Right atrium auricular region (tissue), 2 donors: ENCODE measurements at places on chromosomes 12 and 14.

- no peaks in the 10 kb centered on the region for H3K36me3 ChIP-seq
- H3K4me3 ChIP-seq = peak overlapping the region; percentile 93
- peak overlapping the region; percentile 99 for H3K27ac ChIP-seq
- no peaks in the 10 kb centered on the region for H3K4me1 ChIP-seq
Measured at GRCh38 chr14:60249321-60250256, 568 bp downstream of the PPM1A start.

DNA sequence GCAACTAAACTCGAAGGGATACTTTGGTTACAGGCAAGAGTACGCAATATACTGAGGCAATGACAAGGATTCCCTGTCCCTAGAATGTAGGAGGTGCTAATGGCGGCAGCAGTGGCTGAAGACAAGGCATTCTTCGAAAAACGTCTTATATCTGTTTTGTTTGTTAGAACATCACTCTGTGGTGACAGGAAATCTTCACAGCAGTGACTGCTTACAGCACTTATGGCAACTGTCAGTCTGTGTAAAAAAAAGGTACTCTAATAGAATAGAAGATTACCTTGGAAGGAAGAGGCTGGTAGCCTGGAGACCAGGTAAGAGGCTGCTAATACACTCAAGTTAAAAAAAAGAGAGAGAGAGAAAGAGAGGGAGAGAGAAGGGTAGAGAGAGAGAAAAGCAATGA lies 131.7 kb downstream of the ST8SIA1 start:
- H3K4me3 ChIP-seq = no peak overlapping the region
- H3K27me3 ChIP-seq = no peaks in the 10 kb centered on the region
- H3K27ac ChIP-seq = no peak overlapping the region

DNA sequence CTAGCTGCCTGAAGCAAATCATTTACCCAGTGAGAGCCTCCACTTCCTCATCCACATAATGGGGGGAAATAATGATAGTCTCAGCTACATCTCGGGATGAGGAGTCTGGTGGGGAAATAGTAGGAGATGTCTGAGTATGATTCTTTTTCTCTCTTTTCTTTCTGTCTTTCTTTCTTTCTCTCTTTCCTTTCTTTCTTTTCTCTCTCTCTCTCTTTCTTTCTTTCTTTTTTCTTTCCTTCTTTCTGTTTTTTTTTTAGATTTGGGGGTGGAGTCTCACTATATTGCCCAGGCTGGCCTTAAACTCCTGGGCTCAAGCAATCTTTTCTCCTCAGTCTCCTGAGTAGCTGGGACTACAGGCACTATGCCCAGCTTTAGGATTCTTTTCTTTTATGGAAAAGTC lies 12.8 kb downstream of the HOXC4 start:
- DNase-seq = no peak
- peaks cover 3% of the 10 kb centered on the region for H3K27me3 ChIP-seq
- H3K36me3 ChIP-seq = no peaks in the 10 kb centered on the region
- no peak overlapping the region for H3K4me3 ChIP-seq
- H3K27ac ChIP-seq = no peak overlapping the region

GRCh38 chr12:47882781-47883546 lies 21.8 kb downstream of the VDR start:
- no peaks in the 10 kb centered on the region for H3K27me3 ChIP-seq
- no peaks in the 10 kb centered on the region for H3K36me3 ChIP-seq
- H3K4me1 ChIP-seq = no peaks in the 10 kb centered on the region
- no peak overlapping the region for H3K4me3 ChIP-seq
- DNase-seq = no peak
- H3K27ac ChIP-seq = no peak overlapping the region

DNA sequence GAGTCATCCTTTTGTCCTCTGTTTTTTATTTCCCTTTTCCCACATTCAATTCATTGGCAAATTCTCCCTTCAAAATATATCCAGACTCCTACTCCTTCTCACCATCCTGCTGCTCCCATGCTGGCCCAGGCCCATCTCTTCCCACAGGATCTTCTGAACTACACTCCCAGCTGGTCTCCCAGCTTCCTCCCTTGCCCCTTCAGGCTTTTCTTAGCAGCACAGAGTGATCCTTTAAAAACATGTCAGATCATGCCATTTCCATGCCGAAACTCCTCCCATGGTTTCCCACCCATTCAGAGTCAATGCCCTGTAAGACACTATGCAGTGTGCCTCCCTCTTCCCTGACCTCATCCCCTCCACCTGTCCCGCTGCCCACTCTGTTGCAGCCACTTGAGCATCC lies 2.4 kb upstream of the KRT84 start:
- no peak overlapping the region for H3K4me3 ChIP-seq
- no peaks in the 10 kb centered on the region for H3K27me3 ChIP-seq
- H3K36me3 ChIP-seq = no peaks in the 10 kb centered on the region
- no peak for DNase-seq
- no peak overlapping the region for H3K27ac ChIP-seq

DNA sequence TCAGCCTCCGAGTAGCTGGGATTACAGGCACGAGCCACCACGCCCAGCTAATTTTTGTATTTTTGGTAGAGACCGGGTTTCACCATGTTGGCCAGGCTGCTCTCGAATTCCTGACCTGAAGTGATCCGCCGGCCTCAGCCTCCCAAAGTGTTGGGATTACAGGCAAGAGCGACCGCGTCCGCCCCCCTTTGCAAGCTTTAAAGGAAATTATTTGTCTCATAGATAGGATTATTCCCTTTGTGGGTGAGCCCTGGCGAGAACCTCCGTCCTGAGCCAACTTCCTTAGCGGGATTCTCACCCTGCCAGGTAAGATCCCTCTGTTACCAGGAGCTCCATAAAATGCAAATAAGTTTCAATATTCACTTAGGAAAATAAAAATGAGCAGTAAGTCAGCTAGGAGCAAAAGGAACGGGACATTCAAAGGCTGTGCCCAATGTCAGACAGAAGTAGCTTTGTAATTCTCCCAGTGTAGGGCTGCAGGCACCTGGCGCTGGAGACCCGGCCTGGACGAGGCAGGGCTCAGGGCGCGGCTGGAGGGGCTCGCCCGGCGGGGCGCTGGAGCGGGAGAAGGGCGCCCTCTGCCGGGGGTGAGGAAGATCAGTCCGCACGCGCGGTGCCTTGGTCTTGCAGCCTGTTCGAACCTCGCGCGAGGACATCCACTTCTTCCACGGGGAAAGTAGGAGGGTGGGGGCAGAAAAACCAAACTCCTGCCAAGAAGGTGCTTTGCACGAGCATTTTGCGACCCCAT lies 47.2 kb upstream of the PLXNC1 start:
- DNase-seq = peak; percentile 84
- peak overlapping the region; percentile 63 for H3K4me3 ChIP-seq
- peaks cover 15% of the 10 kb centered on the region for H3K4me1 ChIP-seq
- H3K27ac ChIP-seq = no peak overlapping the region
- no peaks in the 10 kb centered on the region for H3K36me3 ChIP-seq
- H3K27me3 ChIP-seq = no peaks in the 10 kb centered on the region

DNA sequence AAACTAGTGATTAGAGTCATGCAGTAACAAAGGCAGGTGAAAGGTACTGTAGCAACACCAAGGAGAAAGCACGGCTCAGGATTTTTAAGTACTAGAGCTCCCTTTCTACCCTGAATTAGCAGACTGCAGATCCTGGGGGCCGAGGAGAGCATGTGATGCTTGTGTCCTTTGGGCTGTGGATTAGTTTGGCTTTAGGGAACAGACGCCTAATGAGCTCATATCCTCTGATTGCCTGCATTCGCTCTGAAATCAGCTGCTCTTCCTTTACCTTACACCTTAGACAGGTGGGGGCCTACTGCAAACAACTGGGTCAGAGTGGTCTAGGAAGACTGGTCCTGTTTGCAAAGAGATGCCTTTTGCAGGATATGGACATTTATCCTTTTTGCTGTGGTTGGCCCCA lies 2.2 kb downstream of the PIP4K2C start:
- H3K27me3 ChIP-seq = no peaks in the 10 kb centered on the region
- peaks cover 13% of the 10 kb centered on the region for H3K4me1 ChIP-seq
- DNase-seq = no peak
- no peak overlapping the region for H3K27ac ChIP-seq

DNA sequence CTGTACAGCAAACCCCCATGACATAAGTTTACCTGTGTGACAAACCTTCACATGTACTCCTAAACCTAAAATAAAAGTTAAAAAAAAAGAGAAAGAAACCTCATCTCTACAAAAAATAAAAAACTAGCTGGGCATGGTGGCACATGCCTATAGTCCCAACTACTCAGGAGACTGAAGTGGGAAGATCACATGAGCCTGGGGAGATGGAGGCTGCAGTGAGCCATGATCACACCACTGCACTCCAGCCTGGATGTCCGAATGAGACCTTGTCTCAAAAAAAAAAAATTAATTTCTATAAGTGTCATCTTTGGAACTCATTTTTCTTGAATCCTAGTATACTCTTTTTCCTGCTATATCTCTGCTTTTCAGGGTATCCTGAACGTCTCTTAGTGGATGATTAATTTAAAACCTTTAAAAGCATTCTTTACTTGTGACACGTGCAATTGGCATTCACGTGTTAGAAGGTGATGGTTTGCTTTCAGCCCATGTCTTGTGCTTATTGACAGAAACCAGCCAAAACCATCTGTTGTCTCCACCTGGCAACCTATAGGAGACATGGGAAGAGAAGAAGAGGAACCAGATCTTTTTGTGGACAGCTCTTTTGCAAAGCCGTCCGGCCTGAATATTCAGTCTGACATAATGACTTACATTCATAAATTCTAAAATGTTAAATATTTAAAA lies 30.6 kb upstream of the PPFIBP1 start:
- H3K36me3 ChIP-seq = no peaks in the 10 kb centered on the region
- H3K27ac ChIP-seq = no peak overlapping the region
- H3K4me3 ChIP-seq = no peak overlapping the region
- no peaks in the 10 kb centered on the region for H3K27me3 ChIP-seq
- no peak for DNase-seq

DNA sequence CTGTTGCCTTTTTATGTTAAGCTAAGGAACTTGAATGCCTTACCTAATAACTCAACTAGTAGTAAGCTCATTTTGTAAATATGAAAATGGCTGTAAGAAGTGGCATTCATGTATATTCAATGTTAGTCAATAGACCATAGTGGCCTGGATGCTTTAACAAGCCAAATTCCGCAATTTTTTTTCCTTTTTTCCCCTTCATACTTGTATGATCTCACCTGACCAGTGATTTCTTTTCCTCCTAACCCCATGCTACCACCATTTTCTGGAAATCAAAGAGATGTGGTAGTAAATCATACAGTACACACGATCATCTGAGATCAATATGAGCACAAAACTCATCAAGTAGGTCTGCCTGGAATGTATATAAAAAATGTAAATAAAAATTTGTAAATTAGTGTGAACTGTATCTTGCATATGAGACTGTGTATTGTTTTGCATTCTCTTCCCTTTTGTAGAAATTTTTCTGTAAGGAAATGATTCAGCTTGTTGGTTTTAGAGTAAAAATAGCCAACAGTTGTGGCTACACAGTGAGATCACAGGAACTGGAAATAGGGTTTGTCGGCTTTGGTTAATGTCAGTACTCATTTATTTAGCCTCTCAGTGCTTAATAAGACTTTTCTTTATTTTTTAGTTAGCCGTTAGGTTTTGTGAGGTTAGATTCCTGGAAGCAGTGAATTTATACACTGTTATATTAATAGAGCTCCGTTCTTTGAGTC lies 62.5 kb downstream of the ETNK1 start:
- no peaks in the 10 kb centered on the region for H3K4me1 ChIP-seq
- DNase-seq = no peak
- H3K36me3 ChIP-seq = no peaks in the 10 kb centered on the region
- H3K27me3 ChIP-seq = no peaks in the 10 kb centered on the region
- no peak overlapping the region for H3K27ac ChIP-seq
- no peak overlapping the region for H3K4me3 ChIP-seq

- DNase-seq = no peak
- no peak overlapping the region for H3K4me3 ChIP-seq
- no peaks in the 10 kb centered on the region for H3K36me3 ChIP-seq
- H3K4me1 ChIP-seq = no peaks in the 10 kb centered on the region
- H3K27ac ChIP-seq = peak overlapping the region; percentile 68
Measured at GRCh38 chr12:727321-727720, 25.1 kb upstream of the WNK1 start.

DNA sequence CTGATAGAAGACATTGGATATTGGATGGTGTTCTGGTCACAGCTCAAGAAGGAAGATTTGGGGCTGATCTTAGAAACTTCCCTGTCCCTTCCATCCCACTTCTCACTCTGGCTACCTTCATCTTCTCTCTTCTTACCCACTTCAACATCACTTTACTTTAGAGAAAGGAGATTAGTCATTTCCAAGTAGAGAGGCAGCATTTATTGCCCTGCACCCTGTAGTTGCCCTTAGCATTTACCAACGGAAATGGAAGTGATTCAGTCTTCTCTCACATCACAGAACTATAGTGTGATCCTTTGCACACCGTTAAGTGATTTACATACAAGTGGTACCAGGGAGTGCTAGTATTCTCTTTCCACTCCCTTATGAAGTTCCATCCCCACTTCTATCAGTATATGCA lies 52.4 kb downstream of the PHLDA1 start:
- no peak overlapping the region for H3K4me3 ChIP-seq
- H3K27ac ChIP-seq = peak overlapping the region; percentile 69
- H3K4me1 ChIP-seq = no peaks in the 10 kb centered on the region
- no peak for DNase-seq
- no peaks in the 10 kb centered on the region for H3K27me3 ChIP-seq

GRCh38 chr12:14601692-14602478 lies 34.2 kb upstream of the PLBD1 start:
- no peaks in the 10 kb centered on the region for H3K4me1 ChIP-seq
- no peak for DNase-seq
- no peaks in the 10 kb centered on the region for H3K36me3 ChIP-seq
- no peaks in the 10 kb centered on the region for H3K27me3 ChIP-seq
- H3K4me3 ChIP-seq = no peak overlapping the region

- DNase-seq = peak; percentile 65
- H3K4me3 ChIP-seq = peak overlapping the region; percentile 75
- no peaks in the 10 kb centered on the region for H3K36me3 ChIP-seq
- peak overlapping the region; percentile 92 for H3K27ac ChIP-seq
- H3K4me1 ChIP-seq = no peaks in the 10 kb centered on the region
- H3K27me3 ChIP-seq = no peaks in the 10 kb centered on the region
Measured at GRCh38 chr12:29782871-29783772, 620 bp downstream of the TMTC1 start.

DNA sequence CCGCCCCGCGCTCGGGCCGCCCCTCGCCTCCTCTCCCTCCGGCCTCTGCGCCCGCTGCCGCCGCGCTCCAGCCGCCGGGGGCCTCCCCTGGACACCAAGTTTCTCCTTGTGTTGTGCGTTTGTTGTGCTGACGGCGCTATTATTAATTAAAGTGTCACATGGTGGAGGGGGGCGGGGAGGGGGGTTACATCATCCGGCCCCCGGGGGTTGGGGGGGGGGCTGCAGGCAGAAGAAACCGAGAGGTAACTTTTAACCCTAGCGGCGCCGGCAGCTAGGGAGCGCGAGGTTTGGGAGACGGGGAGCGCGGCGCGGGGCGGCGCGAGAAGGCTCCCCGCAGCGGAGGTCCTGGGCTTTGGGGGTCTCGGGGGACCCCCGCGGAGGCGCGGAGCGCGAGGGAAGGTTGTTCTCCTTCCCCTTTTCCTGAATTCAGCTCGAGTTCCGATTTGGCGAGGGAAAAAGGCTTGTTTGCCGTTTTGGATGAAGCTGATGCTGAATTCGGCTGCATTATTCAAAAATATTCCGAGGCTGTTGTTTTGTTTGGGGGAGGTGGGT lies at the start of gene HRK:
Gene HRK, minus strand, starts transcription at position 117 of the 552 bp plus-strand sequence. CDS start 134 bp downstream, outside the sequence.
- no peaks in the 10 kb centered on the region for H3K4me1 ChIP-seq
- no peak for DNase-seq
- peak within 1 kb of the TSS; percentile 17 for H3K4me3 ChIP-seq
- H3K27ac ChIP-seq = no peak within 1 kb of the TSS
- peaks cover 34% of the 10 kb centered on the region for H3K27me3 ChIP-seq
- no peaks in the 10 kb centered on the region for H3K36me3 ChIP-seq
